ENCODE measurements at places on chromosomes 1 and 21.

DNA sequence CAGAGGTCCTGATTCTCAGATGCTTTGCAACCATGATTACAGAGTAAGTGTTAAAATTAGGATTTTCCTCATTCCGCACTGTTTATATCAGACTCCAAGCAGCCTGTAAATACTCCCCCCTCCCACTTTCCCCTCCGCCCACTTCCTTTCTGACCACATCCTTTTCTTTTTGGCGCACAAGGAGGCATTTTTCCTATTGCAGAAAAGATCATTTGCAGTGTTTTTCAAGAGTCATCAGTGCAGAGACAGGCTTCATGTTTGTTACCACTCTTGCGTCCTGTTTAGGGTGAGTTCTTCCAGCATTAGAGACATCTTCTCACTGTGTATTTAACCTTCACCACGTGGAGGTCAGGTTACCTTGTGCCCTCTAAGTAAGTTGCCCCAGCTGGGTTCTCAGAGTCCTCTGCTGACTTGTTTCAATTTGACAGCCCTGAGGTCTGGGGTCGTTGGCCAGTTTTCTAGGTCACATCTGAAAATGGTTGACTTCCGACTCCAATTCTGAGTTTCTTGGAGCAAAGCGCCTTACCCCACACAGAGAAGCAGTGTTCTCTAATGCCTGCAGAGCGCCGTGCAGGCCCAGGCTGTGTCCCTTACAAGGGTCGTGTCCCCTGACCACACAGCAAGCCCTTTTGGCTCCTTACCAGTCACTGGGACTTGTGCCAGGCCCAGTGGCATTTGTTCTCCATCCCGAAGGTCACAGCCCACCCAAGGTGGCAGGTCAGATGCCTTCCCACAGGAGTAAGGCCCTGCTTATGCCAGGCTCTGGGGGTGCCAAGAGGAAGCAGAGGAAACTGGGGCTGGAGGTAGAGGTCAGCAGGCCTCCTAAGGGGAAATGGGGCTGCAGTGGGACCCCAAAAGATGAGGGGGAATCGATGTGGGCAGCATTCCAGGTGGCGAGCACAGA is 85.6 kb downstream of the FAM78B start:
- no peak for DNase-seq

DNA sequence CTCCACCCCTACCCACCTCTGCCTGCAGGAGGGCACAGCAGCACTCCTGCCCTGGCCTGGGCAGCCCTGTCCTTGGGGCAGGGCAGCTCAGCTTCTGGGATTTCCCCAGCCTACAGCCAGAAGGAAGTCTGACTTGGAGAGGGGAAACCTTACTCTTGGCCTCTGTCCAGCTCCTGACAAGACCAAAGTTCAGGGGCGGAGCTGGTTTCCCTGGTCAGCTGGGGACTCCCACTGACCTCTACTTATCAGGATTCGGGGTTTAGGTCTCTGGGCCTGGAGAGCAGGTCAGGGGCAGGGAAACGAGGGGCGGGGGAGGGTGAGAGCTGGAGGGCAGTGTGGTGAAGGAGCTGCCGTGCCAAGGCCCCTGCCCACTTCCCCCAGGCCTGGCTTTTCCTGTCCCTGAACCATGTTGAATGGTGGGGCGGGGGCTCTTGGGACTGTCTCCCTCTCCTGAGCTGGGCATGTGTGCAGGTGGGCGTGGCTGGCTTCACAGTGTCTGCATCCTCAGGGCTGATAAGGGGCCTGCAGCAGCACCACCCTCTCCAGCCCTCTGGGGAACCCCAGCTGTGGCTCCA is 16.8 kb upstream of the ETV3 start:
- DNase-seq: no peak

DNA sequence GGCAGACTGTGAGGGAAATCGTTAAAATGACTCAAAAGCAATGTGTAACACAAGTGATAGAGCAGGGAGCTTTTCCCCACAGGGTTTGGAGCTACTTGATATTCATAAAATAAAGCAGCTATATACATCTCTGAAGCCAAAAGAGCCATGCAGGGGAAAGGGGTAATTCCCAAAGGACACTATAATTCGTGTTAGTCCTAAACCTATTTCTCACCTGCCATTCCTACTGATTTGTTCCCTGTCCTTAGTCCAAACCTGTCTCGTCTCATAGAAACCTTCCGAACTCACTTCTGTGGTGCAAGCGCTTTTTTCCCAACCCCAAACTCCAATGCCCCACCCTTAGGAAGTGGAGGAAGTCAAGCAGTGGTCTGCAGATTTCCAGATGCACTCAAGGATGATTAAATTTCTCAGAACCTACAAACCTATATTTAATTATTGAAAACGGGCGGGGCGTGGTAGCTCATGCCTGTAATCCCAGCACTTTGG is 946 bp upstream of the HNRNPR start:
- DNase-seq: no peak

DNA sequence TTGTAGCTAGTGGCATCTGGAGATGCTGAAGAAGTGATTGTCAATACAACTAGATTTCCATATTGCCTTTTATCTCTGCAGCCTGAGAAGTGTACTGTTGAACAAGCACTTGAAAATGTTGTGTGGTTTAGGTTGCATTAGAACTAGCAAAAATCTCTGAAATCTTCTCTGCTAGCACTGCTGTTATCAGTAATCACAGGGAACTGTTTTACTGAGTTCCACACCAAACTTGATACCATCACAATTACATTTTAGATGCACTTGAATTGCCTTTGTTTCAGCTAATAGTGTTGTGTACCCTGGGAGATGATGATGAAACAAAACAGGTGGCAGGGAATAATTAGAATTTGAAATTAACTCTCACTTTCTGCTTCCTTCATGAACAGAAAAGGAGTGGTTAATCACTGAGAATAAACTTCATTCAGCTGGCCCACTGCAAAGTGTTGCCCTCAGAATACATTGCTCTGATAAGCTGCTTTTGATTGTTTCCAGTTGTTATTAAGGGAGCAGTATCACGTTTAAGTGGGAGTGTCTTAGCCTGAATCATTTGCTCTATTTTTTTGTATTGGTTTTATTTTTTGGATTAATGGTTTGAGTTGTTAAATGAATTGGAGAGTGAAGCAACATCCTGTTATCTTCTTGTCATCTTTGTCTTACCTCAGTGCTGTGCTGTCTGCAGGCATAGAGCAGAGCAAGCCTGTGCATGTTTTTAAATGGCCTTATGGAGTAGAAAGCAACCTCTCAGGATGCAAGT is 13.0 kb downstream of the FAM20B start:
- DNase-seq: no peak

DNA sequence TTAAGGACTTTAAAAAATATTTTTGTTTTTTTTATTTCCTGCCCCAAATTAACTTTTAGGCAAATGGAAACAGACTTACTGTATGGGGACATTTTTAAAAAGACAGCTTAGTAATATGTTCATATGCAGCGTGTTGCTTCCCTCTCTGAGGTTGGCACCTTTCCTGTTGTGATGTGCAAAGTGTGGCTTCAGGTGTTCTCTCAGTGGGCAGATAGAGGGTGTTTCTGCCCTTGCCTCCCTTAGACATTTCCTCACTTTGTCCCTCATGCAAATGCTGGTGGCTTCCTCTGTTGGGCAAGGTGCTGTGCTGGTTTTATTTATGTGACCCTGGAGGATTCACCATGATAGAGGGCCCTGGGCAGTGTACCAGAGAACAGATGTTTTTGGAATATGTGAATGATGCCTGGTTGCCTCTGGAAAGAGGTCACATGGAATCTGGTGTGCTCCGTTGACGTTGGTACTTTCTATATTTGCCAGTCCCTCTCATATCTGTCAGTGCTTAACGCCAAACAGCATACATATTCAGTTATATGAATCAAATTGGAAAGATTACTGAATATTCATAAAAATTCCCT is 123.5 kb downstream of the PATJ start:
- no peak for DNase-seq

DNA sequence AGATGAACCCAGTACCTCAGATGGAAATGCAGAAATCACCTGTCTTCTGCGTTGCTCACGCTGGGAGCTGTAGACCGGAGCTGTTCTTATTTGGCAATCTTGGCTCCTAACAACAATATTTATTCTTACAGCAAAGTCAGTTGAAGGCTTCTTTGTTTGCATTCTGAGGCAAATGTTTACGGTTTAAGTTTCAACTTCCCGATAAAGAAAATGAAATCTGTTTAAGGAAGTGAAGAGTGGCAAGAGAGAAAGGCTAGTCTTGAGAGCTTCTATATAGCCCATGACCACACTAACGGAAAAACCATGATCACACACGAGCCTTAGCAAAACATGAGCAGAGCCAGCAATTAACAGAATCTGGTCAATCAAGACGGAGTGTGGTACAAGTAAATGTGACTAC is 122.6 kb upstream of the ZNHIT6 start:
- no peak for DNase-seq

DNA sequence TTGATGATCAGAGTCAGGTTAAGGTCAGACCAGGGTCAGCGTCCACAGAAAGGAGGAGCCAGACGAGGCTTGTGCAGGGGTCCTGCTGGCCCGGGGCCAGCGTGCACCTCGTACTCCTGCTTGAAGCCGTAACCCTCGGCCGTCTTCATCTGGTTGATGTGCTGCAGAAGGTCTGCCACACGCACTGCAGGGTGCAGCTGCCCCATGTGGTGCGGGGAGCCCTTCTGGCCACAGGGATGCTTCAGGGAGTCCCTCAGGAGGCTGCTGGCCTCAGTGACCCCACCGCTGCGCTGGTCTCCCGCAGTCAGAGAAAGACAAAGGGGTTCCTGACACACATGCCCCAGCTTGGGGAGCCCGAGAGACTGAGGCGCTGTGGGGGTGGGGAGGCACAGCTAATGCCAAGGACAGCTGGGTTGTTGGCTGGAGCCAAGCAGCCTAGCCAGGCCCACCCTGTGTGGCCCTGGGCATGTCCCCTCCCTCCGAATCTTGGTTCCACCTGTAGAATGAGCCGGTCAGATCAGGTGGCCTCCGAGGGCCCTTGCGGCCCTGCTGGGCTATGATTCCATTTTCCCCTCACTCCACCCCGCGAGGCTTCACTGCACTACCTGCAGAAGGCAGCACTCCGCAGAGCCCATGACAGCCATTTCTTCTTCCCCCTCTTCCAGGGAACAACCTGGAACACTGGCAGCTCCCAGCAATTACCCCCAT is 251.9 kb downstream of the PTPRU start:
- DNase-seq: no peak

DNA sequence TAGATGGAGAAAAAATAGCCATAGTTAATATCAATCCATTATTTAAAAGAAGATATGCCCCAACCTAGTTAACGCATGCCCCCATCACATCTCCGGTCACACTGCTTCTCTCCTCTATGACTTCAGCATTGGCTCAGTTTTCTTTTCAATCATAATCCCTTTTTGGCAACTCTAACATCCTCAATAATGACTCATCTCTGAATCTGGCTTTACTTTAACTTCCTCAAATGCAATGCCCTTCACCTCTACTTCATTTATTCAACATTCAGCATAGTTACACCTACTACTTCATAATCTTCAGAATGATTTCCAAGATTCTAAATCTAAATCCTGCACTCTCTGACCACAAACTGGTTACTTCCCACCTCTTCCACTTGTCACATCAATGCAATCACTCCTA is 417.3 kb downstream of the USH2A start:
- no peak for DNase-seq

- DNase-seq: no peak
Measured at GRCh38 chr1:66648901-66649595, 103.2 kb upstream of the DYNLT5 start.

DNA sequence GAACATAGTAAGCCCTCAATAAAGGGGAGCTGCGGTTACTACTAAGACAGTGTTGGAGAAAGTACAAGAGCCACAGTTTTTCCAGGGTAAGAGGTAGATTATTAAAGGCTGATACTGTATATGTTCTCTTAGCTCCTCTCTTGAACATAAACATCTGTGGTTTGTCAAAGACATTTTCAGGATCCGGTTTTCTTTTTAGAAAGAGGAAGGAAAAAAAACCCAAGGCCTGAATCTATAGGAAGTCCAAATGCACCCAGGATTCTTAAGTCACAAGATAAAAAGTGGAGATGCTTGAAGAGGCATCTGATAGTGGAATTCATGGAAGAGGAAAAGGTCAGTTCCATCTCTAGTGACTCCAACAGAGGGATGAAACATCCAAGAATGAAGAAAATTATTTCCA is 24.6 kb upstream of the SLC45A3 start:
- DNase-seq: no peak

DNA sequence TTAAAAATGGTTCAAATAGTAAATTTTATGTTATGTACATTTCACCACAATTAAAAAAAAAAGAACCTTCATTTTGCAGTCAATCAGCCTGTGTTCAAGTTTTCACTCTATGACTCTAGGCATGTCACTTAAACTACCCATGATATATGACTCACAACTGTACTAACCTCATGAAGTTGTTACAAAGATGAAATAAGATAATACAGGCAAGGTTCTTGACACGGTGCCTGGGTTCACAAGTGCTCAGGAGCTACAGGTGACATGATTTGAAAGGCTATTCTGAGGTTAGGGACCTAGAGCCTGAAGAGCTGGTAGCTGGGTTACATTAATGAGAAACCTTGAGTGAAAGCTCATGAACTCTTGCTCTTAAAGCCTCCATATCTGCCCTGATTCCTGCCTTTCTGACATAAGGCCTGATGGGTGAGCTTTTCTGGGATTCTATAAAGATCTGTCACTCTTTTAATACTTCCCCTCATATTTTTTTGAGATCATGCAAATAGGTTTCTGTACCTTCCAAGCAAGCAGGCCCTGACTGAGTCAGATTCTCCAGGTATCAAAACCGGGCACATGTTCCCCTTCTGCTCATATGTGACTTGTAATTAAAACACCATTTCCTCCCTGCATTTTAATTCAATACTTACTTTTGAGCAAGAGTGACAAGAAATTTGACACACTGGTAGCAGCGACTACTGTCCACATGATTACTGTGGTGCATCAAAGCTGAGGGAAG is 34.0 kb downstream of the PCSK9 start:
- DNase-seq: no peak

DNA sequence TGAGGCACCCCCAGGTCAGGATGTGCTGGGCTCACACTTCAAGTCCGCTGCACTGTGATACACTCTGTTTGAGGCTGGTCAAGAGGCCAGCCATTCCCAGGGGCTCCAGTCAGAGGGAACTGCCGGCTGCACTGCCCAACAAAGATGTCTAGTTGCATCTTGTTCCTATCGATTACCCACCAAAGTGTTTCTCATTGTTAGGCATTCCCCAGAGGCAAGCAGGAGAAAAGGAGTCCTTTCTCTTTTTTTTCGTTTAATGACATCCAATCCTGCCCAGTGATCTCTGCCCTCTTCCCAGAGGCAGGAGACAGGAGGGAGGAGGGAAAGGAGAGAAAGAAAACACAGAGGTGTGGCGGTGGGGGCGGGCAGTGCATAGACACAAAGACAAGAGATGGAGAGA is 150.4 kb downstream of the OMA1 start:
- DNase-seq: no peak

GRCh38 chr1:42157667-42158066 is 4.5 kb downstream of the GUCA2B start:
- no peak for DNase-seq

- DNase-seq: no peak
Measured at GRCh38 chr1:175503538-175503937, 239.9 kb downstream of the TNR start.

GRCh38 chr1:38005195-38006007 is at the start of gene FHL3:
Gene FHL3 (minus strand): TSS chr1:38005514. CDS start chr1:37999412, 6,102 bp downstream.
- DNase-seq: no peak

- DNase-seq: no peak
Measured at GRCh38 chr1:26079178-26079563, 11.7 kb upstream of the TRIM63 start.

- no peak for DNase-seq
Measured at GRCh38 chr1:179921472-179921871, 33.1 kb upstream of the CEP350 start.
